ENCODE measurements at places on chromosomes 2 and 18. TPM values are rescaled to one million over a fixed set of nuclear protein-coding genes. Genes with fewer than 3 reads are reported as not detected.
A peak's percentile ranks its signal among the peaks of the same experiment; 100 is the strongest.

DNA sequence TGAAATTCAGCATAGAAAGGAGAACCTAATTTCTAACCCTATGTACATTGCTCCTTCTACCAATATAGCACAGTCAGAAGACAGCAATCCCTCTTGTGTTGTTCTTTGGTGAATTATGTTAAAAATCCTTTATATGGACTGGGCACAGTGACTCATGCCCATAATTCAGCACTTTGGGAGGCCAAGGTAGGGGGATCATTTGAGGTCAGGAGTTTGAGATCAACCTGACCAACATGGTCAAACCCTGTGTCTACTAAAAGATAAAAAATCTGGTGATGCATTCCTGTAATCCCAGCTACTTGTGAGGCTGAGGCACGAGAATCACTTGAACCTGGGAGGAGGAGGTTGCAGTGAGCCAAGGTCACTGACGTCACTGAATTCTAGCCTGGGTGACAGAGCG lies 195.6 kb downstream of the TMX3 start:
- peak; percentile 40 for DNase-seq

DSG1 gene
- not detected for total RNA-seq

DNA sequence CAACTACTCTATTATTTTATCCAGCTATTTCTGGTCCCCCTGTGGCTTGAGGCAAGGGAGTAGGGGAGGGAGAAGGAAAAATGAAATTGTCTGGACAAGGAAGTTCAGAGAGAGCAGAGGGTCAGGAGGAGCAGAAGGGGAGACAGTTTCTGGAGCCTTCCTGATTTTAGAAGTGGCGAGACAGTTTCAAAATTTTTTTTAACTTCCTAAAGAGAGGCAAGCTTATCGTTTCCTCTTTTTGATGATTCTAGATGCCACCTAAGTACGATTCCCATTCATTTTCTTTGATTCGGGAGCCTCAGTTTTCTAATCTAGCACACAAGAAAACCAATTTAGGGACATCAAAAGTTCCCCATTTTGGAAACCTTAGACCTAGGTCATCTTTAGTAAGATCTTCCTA lies 96.9 kb upstream of the B3GNT2 start:
- DNase-seq: no peak

GRCh38 chr2:204611764-204612163 lies 66.5 kb downstream of the PARD3B start:
- DNase-seq: no peak

- DNase-seq: no peak
Measured at GRCh38 chr2:62099523-62100175, 96.3 kb upstream of the B3GNT2 start.

All from fibroblast of lung (primary cell).